HFFc6 (cell line): ENCODE measurements at places on chromosomes 12 and 14. TPM values are rescaled to one million over a fixed set of nuclear protein-coding genes. Genes with fewer than 3 reads are reported as not detected.

DNA sequence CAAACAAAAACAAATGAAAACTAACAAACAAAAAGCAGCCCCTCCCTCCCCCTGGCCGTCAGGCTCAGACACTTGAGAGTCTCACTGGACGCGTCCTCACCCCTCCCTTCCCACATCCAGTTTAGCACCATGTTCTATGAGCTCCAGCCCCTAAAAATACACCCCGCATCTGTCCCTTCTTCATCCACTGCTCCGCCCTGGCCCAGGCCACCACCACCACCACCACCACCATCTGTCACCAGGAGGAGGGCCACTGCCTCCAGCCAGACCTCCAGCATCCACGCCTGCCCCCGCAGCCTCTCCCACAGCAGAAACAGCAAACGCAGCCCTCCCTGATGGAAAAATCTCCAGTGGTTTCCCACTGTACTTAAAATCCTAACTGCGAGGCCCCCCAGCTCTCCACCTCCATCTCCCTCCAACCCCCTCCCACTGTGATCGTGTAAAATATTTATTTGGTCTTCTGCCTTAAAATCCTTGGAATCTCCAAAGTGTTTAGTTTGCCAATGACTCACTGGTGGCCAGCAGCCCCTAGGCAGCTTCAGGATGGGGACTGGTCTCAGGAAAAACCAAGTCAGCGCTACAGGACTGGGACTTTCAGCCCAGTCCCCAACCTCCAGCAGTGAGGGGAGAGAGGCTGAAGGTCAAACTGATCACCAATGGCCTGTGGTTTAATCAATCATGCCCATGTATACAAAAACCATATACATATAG, 95.1 kb downstream of the SCARB1 start:
- no peak for DNase-seq

HOXC12 gene
- not detected in 3 replicates for total RNA-seq

DNA sequence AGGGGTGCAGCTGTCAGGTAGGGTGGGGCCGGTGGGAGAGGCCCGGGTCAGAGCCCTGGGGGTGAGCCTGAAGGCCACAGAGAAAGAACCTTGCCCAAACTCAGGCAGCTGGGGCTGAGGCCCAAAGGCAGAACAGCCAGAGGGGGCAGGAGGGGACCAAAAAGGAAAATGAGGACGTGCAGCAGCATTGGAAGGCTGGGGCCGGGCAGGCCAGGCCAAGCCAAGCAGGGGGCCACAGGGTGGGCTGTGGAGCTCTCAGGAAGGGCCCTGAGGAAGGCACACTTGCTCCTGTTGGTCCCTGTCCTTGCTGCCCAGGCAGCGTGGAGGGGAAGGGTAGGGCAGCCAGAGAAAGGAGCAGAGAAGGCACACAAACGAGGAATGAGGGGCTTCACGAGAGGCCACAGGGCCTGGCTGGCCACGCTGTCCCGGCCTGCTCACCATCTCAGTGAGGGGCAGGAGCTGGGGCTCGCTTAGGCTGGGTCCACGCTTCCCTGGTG, 10.5 kb downstream of the MMP14 start:
- no peak for DNase-seq

- no peak for DNase-seq
Measured at GRCh38 chr12:7005311-7005710, 13.0 kb downstream of the LPCAT3 start.

DNA sequence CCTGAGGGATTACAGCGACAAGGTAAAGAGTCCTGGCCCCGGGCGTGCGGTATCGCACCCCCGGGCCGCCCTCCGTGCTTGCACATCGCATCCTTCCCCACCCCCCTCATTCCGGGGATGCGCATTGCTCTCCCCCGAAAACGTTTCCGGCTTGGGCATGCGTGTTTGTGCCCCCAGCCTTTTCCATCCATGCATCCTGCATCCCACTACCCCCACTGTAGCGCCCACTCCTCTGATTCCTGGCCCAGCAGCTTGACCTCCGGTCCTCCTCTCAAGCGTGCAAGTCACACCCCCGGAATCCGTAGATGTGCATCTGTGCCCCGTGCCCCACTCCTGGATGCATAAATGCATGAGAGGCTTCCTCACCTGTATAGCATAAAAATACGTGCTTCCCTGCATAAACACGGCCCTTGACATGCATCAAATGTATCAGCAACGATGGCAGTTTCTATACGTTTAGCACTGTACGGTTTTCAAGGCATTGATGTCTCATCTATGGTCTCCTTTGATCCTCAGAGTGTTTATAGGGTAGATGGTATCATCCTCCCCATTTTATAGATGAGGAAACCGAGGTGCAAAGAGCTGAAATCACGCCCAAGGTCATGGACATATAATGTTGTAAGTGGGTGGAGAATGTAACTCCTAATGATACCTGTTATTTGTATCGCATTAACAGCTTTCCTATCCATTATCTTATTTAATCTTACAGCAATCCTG, 484 bp downstream of the RIC8B start:
- no peak for DNase-seq

GRCh38 chr12:56153678-56154065, 1.3 kb downstream of the MYL6B start:
- DNase-seq = no peak

GRCh38 chr12:33602515-33602914, 162.9 kb upstream of the SYT10 start:
- DNase-seq = no peak

DNA sequence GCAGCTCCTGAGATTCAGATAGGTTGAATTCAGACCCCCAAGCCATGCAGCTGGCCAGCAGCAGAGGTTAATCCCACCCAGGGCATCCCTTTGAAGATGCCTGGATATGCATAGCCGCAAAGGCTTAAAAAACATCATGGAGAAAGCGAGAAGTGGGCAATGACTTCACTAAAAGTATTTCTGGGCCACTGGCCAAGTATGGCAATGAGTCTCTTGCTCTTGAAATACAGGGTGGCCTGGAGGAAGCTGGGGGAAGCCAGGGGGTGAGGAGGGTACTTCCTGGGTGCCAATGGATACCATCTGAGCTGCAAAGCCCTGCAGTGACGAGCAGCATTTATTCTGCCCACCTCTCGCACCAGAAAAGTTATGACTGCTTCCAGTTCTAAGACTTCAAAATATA, 539.3 kb upstream of the TBX3 start:
- peak; percentile 72 for DNase-seq

CHST11 gene
- total RNA-seq = 2.0 and 3.9 TPM in 2 replicates

DNA sequence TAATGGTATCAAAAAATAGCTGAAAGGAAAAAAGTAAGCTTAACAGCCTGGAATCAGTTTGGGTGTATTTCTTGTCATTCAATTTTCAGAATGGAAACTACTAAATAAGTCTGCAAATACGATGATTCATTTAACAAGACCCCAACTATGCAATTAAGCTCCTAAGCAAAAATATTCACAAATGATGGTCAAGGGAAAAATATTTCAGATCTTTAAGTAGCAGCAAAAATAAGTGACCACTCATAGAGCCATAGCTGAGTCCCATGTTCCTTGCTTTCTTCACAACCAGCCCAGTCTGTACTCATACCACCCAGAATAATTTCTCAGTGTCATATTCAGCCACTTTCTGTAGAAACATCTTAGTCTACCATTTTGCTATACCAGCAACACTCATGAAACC, 185.4 kb downstream of the PPM1H start:
- DNase-seq = peak; percentile 25

GRCh38 chr14:75504411-75504810, 17.9 kb upstream of the BATF start:
- no peak for DNase-seq

GRCh38 chr12:48787791-48788523, 932 bp downstream of the ADCY6 start:
- no peak for DNase-seq

KRT73 gene
- not detected in 3 replicates for total RNA-seq

GRCh38 chr12:132621657-132622435, 3.3 kb downstream of the P2RX2 start:
- no peak for DNase-seq

CCDC38 gene
- not detected in 2 replicates for total RNA-seq

DNA sequence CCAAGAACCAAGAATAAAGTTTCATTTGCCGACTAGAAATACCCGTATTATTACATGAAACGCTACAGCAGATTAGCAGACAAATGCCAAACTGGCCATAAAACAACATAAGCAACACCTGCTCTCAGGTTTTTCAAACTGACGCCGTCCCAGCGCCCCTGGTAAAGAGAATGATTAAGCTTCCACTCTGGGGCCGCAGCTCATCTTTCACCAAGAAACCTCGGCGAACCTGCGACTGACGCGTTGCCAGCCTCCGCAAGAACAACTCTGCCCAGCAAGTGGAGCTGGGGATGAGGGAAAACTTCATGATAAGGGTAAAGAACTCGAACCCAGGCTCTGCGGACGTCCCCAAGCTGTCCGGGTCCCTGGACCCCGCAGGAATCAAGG, 530 bp downstream of the ARL1 start:
- no peak for DNase-seq

GRCh38 chr12:47397664-47398281, 308.1 kb downstream of the RPAP3 start:
- DNase-seq = peak; percentile 89

- peak; percentile 40 for DNase-seq
Measured at GRCh38 chr12:93707836-93708235, 30.7 kb downstream of the CRADD start.

GRCh38 chr14:89447182-89447944, 30.3 kb upstream of the FOXN3 start:
- DNase-seq = no peak

ERBB3 gene
- total RNA-seq = 1.3 to 2.0 TPM (median 1.4 TPM) in 3 replicates

DNA sequence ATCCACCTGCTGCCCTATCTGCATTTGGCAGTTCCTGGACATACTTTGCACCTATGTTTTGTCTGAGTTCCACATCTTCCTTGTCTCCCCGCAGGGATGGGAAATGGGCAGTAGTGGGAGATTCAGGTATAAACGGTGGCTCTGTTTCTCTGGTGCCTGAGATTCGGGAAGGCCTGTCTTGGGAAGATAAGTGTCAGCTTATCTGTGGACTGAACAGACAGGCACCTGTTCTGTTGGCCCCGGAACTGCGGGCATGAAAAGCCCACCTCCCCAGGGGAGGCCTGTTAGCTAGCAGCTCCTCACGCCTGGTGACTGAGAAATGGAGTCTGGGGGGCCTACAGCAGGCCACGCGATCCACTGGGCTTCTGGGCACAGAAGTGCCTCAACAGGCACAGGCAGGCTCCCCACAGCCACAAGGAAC, 5.8 kb downstream of the PHB2 start:
- DNase-seq = no peak

OR6C2 gene
- total RNA-seq = not detected in 3 replicates

DNA sequence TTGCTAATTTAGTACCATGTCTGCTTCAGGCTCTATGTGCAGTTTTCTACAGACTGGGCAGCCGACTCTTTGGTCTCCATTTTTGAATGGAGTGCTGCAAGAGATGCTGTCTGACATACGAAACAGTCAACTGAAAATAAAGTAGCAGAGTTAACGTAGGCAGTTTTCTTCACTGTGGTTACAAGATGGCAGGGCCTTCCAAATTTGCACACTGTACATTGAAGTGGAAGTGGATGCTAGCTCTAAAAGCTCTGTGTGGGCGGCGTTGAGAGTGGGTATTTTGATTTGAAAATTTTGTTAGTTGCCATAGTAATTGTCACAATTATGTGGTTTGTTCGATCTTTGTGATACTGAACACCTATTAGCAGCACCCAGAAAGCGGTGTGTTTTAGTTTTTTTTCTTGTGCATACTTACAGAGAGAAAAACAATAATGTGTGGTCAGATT, 154.9 kb upstream of the ATP2B1 start:
- DNase-seq = no peak

DNA sequence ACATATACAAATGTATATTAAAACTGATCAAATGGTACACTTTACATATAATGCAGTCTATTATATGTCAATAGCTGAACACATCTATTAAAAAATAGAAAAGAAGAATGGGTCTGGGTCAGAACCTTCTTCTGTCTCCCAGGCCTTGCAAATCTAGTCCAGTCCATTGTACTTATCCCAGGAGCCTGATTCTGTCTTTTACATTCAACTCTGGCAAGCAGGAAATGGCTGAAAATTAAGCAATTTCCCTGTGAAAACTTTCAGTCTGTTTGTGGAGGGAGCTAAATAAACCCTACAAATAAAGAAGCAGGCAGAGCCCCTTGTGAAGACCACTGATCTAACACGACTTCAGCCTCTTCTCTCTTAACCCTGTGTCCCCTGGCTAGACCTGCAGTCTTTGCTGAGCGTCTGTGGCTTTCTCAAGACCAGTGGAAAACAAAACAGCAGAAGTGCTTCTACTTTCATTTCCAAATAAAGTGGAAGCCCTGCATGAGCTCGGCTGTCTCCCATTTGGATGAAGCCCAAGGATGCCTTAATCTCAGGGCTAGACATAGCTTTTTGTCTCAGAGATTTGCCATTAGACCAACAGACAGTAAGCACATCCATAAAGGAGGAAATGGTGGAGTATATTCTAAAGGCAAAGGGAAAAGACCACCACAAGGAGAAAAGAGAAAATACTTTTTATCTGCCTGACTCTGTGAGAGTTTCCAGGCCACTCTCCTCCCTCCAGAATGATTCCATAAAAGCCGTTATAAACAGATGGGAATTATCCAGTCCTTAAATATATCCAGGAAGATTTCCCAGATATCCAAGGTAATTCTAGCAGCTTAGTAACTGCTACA, 48.2 kb downstream of the CRACR2A start:
- DNase-seq = no peak

- no peak for DNase-seq
Measured at GRCh38 chr14:52046376-52046917, 22.4 kb downstream of the NID2 start.

DNA sequence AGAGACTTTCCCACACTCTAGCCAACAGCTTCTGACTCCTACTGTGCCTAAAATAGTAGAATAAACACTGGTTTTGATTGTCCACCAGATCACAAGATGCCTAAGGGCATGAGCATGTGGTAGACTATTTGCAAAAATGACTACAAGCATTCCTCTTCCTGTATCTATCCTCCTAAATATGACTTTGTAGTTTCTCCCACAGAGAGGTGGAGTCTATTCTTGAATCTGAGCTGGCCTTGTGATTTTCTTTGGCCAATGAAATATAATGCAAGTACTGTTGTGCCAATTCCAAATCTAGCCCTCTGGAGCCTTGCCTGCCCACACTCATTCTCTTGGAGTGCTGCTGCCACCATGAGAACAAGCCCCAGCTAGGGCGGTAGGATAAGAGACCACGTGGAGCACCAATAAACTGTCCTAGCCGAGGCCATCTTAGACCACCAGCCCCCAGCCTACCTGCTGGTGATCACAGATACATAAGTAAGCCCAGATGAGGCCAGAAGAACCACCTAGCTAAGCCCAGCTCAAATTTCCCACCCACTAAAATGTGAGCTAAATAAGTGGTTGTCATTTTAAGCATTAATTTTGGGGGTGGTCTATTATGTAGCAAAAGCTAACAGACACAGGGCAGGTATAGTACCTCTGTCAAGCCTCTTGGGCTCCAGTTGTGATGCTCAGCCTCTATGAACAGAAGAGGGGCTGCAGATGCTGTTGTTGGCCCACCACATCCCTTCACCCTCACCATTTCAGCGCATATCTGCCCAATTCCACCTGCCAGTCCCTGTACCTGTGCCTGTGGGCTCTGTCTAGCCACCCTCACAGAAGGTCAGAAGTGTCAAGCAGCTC, 17.9 kb downstream of the ZFP36L1 start:
- DNase-seq = peak; percentile 98

GRCh38 chr12:75998292-75999063, 33.1 kb downstream of the PHLDA1 start:
- no peak for DNase-seq

- DNase-seq = no peak
Measured at GRCh38 chr14:50303744-50304471, 8.1 kb downstream of the L2HGDH start.
